ENCODE measurements at places on chromosomes 11 and 22.

- no peak for DNase-seq
Observed at GRCh38 chr11:45554230-45554967, 111.0 kb downstream of the CHST1 start.

DNA sequence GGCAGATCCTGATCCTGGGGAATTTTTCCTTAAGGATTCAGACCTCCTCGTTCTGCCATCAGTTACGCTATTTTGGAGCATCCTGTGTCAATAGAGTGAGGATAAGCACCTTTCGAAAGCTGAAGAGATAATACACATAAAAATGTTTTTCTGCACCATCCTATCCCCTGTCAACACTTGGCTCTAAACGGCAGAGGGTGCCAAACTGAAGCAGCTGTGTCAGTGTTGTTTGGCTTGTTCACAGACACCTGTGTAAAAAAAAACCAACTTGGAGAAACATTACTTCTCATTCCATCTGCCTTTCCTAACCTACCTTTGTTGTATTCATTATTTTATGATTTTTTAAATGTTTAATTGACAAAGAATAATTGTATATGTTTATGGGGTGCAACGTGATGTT is 417.0 kb upstream of the DDI1 start:
- DNase-seq = no peak

- DNase-seq = no peak
Observed at GRCh38 chr11:66561178-66561974, 7.0 kb downstream of the CTSF start.

- no peak for DNase-seq
Observed at GRCh38 chr11:9669954-9670353, 6.1 kb downstream of the SWAP70 start.

DNA sequence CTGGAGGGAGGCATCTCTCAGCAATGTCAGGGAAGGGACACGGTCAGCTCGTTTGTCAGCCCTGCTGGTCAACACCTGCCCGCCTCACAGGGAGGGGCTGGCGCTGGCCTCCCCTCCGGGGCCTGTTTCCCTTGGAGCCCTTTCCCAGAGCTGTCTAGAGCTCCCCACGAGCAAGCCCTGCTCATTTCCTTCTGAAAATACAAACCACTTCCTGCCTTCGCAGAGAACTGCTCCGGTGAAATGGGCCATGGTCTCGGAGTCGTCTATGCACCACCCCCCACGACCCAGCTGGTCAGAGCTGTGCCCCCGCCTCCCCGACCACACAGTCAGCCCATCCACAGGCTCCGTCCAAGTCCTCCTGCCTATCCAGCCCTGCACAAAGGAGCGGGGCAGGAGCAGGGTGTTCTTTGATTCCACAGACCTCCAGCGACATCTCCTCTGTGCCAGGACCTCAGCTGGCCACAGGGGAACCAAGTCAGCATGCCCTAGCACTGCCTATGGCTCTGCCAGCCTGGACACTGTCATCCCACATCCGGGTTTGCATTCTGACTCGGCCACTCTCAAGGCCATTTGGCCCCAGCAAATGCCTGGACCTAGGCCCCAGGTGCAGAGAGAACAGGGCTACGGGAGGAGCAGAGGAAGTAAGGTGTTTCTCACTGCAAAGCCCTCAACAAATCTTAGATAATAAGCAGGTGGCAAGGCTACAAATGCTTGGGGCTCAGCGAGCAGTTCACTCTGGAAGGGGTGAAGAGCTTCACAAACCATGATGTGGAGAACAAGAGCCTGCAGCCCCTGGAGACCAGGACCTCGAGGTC is 82.1 kb upstream of the WNT11 start:
- DNase-seq = no peak

- no peak for DNase-seq
Observed at GRCh38 chr11:6124245-6124644, 16.8 kb downstream of the OR56B4 start.

- peak; percentile 66 for DNase-seq
Observed at GRCh38 chr11:67641338-67642172, 2.0 kb upstream of the TBX10 start.

DNA sequence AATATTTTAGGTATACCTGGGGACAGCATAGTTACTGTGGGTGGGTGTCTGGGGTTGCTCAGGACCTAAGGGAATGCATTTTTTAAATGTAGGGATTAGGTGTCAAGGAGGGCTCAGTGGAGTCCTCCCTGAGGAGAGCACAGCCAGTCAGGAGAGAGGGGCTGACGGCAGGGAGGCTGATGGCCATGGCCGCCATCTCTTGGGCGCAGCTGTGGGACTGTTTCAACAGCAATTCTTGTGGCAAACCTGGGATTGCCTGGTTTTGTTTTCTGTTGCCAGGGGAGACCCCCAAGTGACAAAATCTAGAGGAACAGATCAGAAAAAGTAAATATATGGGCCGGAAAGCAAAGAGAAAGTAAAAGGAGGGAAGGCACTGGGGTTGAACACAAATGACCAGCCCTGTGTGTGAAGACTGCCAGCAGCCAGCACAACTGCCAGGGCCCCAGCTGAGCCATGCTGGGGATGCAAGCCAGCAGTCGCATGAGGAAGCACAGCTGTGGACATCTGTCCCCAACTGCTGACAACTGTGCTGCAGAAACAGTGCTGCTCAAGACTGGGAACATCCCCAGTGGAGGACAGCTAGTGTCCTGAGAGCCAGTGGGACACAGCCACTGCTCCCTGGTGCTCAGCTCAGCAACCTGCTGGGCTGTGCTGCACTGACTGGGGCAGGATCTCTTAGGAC is 10.5 kb downstream of the MIF start:
- no peak for DNase-seq

DNA sequence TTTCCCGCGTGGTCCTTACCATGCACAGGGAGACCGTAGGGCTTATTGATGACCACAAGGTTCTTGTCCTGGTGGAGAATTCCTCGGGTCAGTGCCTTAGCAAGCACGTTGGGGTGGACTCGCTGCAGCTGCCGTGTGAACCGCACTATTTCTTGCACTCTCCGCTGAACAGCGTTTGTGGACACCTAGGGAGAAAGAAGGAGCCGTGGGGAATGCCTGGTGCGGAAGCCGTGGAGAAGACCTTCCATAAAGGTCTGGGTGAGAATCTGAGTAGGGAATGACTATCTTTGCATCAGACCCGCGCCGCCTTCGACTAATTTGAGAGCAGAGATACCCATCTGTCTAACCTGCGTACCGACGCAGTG is 597 bp downstream of the RPUSD4 start:
- no peak for DNase-seq

DNA sequence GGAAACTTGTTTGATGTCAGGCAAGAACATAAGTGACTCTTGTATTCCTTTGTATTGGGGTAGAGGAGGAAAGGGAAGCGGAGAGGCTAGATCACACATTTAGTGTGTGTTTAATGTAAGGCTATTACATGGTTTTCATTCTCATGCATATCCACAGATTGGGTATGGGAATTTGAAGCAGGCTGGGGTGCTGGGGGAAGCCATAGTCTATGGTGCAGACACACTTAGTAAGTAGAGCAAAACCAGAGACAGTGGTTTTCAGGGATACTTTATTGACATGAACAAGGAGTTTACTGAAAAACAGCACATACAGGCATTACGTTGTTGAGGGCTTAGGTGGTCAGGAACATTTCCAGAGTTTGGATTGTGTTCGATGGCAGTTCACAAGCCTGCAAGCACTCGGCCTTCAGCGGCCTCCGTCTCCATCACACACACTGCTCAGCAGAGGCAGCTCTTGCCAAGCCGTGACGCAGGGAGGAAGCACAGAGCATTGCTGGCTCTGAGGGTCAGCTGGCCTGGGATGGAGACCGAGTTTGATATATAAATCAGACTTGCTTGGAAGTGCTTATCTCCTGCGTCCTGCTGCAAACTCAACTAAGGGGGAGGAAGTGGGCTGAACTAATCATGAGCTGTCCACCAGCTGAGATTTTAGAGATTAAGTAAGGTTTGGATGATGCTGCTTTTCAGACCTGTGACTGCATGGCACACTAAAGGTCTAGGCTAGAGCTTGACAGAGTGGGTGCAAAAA is 25.3 kb downstream of the SCN3B start:
- DNase-seq = no peak

DNA sequence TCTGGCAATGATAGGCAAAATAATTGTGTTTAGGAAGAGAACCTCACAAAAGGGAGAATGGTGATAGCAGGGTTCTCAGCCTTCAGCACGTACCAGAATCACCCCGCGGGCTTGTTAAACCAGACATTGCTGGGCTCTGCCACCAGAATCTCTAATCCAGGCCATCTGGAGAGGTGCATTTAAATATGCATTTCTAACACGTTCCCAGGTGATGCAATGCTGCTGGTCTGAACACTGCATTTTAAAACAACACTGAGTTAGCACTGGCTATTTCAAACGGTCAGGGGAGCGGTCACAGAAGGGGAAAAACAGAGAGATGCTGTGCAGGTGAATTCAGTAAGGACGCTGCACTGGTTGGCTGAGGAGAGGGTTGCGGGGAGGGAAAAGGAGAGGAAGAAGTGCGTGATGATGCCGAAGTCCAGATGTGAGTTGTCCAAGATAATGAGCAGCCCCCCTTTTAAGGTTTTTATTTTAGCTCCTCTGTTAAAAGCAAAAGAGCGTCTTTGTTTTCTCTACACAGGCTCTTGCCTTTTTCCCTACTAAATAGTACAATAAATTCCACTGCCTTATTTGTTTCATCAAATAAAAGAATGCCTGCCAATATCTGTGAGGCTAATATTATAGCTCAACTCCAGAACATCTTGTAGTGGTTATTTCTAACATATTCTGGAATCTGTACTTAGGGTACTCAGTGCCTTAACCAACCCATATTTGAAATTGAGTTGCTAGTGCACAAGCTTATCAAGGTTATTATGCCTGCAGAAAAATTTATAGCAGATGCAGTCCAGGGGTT is 109.6 kb upstream of the POU2AF2 start:
- DNase-seq = no peak

GRCh38 chr11:94090401-94090800 is 38.2 kb upstream of the PANX1 start:
- DNase-seq = no peak

DNA sequence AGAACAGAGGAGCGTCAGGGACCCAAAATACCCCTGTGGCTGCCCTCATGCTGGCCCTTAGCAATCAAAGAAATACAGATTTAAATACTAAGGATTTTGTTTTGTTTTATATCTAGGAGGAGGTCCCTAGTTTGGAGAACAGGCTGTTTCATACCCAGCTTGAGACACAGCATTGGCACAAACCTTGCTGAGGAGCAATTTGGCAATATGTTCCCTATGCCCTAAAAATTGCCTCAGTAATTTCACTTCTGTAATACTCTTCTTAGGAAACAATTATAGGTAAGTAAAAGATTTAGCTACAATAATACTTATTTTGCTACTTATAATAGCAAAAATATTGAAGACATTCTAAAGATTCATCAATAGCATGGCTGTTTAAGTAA is 37.0 kb downstream of the TSKU start:
- no peak for DNase-seq

DNA sequence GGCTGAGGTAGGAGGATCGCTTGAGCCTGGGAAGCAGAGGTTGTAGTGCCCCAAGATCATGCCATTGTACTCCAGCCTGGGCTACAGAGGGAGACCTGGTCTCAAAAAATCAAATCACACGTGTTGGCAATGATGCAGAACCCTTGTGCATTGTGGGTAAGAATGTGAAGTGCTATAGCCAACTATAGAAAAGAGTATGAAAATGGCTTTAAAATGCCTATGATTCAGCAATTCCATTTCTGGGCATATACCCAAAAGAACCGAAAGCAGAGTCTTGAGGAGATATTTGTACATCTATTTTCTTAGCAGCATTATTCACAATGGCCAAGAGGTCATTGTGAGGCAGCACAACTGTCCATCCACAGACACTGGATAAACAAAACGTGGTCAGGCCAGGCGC is 2.6 kb upstream of the FADS3 start:
- no peak for DNase-seq

- no peak for DNase-seq
Observed at GRCh38 chr11:69801513-69802335, 17.5 kb downstream of the FGF3 start.

DNA sequence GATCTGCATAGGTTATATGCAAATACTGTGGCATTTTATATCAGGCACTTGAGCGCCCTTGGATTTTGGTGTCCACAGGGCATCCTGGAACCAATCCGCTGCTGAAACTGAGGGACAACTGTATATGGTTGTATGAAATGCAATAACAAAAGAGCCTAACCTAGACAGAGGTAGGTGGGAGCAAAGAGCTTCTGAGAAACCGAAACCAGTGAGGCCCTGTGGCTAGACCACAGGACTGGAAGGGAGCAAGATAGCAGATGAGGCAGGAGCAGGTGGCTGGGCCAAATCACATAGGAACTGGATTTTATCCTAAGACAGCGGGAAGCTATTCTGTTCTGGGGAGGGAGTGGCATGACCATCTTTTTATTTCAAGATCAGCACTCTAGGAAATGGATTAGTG is 30.1 kb downstream of the RCN1 start:
- no peak for DNase-seq

DNA sequence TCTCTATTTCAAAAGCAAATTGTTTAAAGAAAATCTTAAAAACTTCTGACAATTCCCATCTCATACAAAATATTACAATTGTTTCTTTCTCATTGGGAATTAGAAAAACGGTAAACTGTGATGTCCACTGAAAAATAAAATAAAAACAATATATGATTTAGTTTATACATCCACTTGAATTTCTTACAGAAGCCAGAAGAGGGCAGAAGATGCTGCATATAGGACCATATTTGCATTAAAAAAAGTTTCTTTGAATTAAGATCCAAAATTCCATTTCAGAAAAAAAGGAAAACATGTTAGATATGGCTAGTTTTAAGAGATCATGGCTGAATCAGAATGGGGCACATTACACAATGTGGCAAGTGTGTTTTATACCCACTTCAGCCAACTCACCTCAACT is 39.3 kb upstream of the LRRC4C start:
- DNase-seq = no peak

- DNase-seq = no peak
Observed at GRCh38 chr11:120032766-120033390, 105.0 kb downstream of the TRIM29 start.

DNA sequence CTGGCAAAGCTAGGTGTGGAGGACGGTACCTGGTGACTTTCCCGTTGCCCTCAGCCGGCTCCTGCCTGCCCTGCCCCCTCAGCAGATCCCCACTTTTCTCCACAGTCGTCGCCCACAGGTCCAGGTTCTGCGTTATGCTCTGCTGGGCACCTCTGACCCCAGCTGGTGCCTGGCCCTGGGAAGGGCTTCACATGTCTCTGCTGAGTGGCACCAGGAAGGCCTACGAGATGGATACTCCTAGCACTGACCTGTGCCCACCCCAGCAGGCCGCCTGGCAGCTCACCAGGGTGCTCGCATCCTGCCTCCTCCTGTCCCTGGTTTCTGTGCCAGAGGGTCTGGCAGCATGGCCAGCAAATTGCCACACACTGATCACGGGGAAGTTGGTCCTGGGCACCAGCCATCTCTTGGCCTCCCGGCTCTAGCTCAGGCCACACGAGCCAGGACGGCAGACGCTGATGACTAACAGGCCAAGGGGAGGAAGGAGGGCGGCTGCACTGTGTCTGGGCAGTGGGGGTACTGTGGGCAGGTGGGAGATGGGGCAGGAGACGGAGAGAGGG is 13.8 kb downstream of the CARS1 start:
- DNase-seq = peak; percentile 93

All from aorta (tissue), 5 donors.